ENCODE measurements at places on chromosomes 5 and 9.

DNA sequence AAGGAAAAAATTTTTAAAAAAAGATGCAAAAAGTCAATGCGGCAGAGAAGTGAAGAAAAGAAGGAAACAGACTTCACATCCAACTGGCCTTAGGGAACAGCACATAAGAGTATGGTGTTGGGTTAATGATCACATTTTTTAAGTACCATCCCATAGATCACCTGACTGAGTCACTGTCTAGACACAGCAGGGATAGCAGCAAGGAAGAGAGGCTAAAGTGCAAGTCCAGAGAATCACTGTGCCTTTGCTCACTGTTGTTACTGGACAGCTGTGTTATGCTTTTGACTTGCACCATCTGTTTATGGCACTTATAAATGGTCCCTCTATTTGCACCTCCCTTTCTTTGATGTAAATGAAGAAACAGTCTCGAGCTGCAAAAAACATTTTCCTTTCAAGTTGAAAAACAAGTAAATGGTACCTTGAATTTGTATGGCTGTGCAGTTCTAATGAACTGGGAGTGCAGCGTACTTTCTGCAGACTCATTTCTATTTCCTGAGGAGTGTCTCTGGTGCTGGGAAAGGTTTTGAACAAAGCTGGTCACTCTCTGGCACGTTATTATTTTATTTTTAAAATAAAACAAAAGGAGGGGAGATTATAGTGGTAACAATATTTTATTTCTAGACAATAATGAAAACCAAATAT, 84.2 kb downstream of the TRPM6 start:
- no peak for DNase-seq

GRCh38 chr9:34454571-34455065, 3.8 kb downstream of the FAM219A start:
- no peak for DNase-seq

GRCh38 chr5:7347377-7347776, 48.6 kb upstream of the ADCY2 start:
- no peak for DNase-seq

DNA sequence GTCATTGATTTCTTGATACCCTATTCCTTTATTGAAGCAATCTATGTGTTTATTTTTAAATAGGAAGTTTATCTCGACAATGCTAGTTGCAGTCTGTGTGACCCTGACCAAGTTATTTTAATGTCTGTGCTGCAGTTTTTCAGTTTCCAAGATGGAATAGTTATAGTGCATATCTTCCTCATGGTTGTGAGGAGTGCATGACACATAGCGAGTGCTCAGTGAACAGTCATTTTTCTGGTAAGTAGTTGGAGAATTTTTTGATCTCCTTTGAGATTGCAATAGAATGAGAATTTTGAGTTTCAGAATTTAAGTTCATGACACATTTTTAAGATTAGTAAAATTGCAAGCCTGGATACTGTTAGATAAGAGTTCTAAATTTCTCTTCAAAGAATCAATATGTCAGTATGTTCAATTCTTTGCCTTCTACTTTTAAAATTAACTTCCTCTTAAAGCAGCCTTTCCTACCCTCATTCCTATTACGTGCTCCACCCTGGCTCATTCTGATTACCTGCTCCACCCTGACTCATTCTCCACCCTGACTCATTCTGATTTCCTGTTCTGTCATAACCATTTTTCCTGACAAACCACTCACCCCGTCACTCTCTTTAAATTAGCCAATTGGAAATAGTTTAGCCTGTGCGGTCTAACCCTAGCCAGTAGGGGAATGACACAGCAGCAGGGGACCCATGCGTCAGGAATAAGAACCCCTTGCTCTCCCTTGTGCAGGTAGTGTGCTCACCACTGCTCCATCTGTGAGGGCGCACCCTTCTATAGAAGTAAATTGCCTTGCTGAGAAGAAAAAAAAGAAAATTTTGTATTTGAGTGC, 30.7 kb downstream of the SPIN1 start:
- no peak for DNase-seq

DNA sequence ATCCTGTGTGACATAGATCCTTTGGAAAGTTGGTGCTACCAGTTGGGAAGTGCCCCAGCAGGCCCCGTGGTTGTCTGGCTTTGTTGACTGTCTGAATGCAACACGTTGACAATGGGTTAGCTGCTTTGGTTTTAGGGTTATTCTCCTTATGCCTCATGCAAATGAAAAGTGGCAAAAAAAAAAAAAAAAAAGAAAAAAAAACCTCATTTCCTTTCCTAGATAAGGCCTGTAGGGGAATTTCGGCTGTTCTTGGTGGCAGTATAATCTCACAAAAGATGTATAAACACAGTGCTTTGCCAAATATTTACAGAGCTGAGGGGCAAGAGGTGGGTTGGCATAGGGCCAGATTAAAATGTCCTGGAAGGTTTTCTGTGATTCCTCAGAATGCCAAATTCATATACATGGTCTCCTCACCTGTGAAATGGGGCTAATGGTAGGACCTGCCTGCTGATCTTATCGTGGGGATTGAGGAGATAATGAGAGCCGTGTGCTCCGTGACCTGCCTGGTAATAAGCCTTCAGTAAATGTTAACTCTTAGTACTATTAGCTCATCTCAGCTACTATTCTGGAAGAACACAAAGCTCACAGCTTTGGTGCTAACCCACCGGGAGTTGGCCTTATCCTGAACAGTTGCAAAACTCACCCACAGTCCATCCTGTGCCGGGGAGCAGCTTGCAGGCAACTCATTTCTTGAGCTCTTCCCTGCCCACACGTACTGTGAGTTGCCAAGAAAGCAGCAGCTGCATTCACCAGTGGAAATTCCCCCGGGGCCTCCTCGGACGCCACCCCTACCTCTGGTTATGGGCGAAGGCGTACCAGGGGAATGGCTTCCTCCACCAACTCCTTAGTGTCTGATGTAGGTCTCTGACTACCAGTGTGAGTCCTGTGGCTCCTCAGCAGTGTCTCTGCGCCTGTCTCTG, 220.3 kb downstream of the NR3C1 start:
- DNase-seq, result no peak

- no peak for DNase-seq
Observed at GRCh38 chr9:111474385-111474784, 9.8 kb downstream of the ECPAS start.

- DNase-seq, result no peak
Observed at GRCh38 chr9:113895526-113895925, 19.4 kb downstream of the ZNF618 start.

- DNase-seq, result no peak
Observed at GRCh38 chr5:161863811-161864210, 15.9 kb downstream of the GABRA1 start.

DNA sequence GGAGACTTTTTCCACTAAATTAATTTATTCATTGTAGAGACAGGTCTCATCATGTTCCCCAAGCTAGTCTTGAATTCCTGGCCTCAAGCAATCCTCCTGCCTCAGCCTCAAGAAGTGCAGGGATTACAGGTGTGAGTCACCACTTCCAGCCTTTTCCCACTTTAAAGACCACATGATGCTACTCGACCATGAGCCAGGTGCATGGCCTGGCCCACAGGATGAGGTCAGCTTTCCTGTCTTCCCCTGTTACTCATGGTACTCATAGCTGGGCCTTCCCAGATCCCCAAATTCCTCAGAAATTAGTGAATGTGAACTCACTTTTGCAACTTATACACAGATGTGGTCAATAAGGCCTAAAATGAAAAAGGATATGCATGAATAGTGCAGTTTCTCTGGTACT, 395.9 kb downstream of the SEMA5A start:
- DNase-seq, result no peak

Measured in ovary (tissue), 10 donors.